ENCODE measurements at places on chromosomes 3 and 15.

- no peak for DNase-seq
These were observed 333.2 kb upstream of the TRIM42 start for GRCh38 chr3:140344601-140345205.

- DNase-seq, result no peak
These were observed at the start of gene RETNLB for GRCh38 chr3:108757404-108757982. RETNLB (minus strand) TSS chr3:108757410; CDS start chr3:108757185, 225 bp downstream.

DNA sequence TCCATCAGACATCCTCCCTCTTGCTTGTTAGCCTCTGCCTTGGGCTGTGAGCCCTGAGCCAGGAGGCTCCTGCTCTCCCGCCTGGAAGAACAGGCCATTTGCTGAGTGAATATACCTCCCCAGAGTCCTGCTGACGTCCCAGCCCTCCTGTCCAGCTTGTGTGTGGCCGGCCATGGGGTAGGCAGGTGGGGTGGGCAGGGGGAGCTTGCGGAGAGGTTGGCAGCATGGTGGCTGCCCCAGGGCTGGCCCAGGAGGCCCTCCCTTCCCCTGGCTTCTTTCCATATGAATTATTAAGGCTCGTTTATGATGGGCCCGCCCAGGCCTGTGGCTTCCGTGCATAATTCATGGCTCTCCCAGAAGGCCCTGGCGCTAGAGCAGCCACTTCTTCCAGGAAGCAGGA, 18.7 kb downstream of the CACNA2D2 start:
- DNase-seq, result no peak

GRCh38 chr3:172057059-172057458, 17.7 kb downstream of the FNDC3B start:
- DNase-seq, result no peak

- DNase-seq, result no peak
These were observed 89.7 kb downstream of the SSR3 start for GRCh38 chr3:156465194-156465593.

- DNase-seq, result no peak
These were observed 84.1 kb upstream of the LINGO1 start for GRCh38 chr15:77716632-77717332.
